Stimulated activated CD4-positive, alpha-beta T cell treated with anti-CD3 and anti-CD28 coated beads, Interleukin-2, amount 100 ng/mL, for 48 hours (primary cell): ENCODE measurements at places on chromosomes 7 and 10.

DNA sequence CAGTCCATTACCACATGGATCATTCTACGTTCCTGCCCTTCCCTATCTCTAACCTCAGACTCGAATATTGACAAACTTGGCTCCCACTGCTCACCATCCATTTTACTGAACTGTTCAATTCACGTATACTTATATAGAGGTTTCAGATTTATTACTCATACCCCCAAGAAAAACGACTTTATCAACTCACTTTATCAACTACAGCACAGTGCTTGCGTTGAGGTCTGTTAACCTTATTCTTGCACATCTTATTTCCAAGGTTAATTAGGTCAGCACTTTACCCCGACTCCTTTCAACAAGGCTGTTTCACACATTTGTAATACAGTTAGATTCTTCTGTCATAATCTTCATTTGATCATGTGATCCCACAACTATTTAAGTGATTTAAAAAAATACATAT is 162.3 kb upstream of the AHR start:
- DNase-seq, result no peak

- DNase-seq, result no peak
Measured at GRCh38 chr7:142784716-142785115, 13.9 kb downstream of the PRSS2 start.

GRCh38 chr7:16743236-16743635 is 10.3 kb upstream of the TSPAN13 start:
- no peak for DNase-seq

DNA sequence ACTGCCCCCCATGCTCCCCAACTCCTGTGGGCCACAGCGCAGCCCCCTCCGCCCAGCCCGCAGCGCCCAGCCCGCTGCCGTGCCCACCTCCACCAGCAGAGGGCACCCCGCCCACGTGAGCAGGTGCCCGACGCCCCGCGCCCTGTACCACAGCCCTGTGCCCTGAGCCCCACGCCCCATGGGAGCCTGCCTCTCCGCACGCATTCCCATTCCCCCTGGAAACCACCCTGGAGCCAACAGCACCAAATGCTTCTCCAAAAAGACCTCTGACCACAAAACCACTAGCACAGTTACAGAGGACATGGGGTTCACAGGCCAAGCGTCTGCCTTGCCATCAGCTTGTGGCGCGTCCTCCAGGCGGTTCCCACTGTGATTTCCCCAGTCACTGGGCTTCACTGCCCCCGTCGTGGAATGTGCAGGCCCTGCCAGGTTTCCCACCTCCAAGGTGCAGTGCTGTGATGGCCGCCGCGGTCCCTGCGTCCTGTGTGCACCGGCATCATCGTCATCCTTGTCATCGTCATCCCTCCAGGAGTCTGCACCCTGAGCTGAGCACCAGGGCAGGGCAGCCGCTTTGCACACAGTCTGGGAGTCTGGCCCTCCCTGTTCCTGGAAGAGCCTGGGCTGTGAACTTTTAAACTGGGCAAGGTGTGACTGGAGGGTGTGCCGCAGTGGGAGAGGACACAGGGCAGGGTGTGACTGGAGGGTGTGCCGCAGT is 61.7 kb downstream of the PWWP2B start:
- peak; percentile 77 for DNase-seq

- DNase-seq, result no peak
Measured at GRCh38 chr7:38070718-38071117, 107.3 kb upstream of the STARD3NL start.

DNA sequence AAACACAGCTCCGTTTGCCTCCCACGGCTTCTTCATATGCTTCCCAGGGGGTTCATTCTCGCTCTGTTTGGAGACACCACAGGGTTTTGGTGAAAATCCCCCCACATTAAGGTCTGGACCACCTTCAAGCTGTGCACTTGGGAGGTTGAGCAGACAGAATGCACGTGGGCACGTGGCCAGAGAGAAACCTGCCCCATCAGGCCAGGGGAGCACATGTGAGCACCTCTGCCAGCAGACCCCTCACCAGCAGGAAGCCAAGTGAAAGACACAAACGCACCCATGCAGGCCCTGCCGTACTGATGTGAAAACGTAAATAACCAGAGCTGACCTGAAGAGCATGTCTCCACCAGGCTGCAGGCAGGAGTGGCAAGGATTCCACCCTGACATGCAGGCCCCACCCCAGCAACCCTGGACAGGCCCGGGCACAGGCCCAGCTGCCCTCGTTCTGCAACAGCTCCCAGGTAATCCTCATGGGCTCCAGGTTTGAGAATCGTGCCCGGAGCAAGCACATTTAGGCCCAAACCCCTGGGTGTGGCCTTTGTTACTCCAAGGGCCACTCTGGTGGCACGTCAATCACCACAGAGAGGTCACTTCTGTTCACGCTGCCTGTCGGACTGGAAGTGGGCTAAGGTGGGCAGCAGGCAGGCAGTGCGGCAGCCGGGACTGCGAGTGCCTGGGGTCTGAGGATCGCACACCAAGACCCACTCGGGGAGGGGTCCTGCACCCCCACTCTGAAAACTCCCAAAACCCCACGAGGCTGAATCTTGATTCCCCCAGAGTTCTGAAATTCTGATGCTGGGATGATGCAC is 184.4 kb downstream of the PTPRN2 start:
- DNase-seq, result no peak

DNA sequence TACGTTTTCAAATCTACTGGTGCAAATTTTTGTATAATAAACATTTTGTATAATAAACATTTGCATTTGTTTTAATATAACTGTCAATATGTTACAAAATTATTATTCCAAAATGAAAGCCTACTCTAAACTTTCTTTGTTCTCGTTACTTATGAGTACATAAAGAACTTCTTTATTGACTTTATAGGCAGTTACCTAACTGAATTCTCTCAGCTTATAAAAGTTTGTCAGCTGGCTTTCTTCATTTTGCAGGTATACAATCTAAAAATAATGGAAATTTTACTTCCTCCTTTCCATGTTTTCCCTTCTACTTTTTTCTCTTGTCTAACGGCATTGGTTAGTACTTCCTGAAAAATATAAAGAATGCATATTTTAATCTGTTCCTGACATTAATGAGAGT is 137.1 kb downstream of the CHCHD3 start:
- DNase-seq, result no peak

DNA sequence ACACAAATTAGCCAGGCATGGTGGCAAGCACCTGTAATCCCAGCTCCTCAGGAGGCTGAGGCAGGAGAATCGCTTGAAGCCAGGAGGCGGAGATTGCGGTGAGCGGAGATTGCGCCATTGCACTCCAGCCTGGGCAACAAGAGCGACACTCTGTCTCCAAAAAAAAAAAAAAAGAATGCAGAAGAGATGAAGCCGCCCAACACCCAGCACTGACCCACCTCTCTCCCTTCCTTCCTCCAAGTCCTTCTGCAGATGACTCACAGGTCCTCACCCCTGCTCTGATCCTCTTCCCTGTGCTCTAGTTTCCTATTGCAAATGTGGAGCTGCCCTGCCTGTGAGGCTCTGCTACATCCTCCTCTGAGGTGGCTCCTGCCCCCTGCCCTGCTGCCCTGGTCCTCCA is 22.0 kb upstream of the OPALIN start:
- DNase-seq, result no peak

DNA sequence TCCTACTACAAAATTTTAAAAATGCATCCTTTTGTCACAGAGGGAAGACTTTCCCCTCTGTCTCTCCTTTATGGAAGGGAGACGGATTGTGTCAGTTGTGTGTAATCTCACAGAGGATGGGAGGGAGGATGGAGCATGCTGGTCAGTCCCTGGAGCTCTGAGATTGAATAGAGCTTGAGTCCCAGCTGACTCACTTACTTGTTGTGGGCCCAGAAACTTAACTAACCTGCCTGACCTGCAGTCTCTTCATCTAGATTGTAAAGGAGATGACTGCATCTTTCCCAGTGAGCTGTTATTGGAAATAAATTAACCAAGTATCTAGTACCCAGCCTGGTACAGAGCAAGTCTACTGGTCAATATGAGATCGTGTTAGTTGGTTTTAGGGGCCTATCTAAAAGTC is 77.9 kb upstream of the ADO start:
- DNase-seq, result no peak

DNA sequence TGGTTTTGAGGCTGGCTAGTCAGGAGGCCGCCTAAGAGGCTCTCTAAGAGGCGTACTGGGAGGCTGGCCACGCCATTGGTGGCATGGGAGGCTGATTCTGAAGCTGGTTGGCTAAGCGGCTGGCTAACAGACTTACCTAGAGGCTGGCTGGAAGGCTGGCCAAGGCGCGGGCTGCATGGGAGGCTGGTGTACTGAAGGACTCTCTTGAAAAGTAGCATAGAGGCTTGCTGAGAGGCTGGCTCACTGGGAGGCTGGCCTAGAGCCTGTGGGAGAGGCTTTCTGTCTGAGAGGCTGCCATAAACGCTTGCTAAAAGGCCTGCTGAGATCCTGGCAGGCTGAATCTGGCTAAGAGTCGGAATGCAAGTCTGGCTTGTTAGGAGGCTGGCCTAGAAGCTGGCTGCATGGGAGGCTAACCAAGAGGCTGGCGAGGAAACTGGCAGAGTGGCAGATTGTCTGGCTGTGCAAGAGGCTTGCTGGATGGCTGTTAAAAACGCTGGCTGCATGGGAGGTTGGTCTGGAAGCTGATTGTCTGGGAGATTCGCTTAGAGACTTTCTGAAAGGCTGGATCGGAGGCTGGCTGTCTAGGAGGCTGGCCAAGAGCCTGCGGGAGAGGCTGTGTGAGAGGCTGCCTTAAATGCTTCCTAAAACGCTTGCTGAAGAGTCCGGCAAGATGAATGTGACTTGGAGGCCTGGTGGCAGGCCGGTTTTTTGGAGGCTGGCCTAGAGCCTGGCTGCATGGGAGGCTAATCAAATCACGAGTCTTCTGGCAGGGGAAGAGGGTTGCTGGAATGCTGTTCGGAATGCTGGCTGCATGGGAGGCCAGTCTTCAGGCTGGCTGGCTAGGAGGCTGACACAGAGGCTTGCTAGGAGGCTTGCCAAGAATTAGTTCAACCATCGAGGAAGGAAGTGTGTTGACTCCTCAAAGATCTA is 134.2 kb downstream of the OR13A1 start:
- DNase-seq, result no peak

GRCh38 chr7:4325732-4326131 is 356.4 kb upstream of the FOXK1 start:
- DNase-seq, result no peak

DNA sequence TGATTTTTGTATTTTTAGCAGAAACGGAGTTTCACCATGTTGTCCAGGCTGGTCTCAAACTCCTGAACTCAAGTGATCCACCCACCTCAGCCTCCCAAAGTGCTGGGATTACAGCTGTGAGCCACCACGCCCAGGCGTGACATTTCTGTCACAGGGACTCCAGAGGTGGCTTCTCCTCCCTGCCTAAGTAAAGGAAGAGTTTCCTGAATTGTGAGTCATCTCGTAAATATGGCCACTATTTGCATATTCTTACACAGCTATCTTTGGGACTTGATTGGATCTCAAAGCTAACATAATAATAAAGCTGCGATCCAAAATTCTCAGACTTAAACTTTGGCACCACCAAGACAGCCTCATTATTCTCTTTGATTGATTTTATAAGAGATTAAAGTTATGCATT is 50.1 kb downstream of the ADARB2 start:
- no peak for DNase-seq

- DNase-seq, result no peak
Measured at GRCh38 chr7:41899823-41900433, 197.0 kb upstream of the INHBA start.

- DNase-seq, result no peak
Measured at GRCh38 chr7:159136013-159136412, 8.7 kb downstream of the VIPR2 start.

GRCh38 chr7:50644586-50644985 is 79.4 kb upstream of the DDC start:
- DNase-seq, result no peak

DNA sequence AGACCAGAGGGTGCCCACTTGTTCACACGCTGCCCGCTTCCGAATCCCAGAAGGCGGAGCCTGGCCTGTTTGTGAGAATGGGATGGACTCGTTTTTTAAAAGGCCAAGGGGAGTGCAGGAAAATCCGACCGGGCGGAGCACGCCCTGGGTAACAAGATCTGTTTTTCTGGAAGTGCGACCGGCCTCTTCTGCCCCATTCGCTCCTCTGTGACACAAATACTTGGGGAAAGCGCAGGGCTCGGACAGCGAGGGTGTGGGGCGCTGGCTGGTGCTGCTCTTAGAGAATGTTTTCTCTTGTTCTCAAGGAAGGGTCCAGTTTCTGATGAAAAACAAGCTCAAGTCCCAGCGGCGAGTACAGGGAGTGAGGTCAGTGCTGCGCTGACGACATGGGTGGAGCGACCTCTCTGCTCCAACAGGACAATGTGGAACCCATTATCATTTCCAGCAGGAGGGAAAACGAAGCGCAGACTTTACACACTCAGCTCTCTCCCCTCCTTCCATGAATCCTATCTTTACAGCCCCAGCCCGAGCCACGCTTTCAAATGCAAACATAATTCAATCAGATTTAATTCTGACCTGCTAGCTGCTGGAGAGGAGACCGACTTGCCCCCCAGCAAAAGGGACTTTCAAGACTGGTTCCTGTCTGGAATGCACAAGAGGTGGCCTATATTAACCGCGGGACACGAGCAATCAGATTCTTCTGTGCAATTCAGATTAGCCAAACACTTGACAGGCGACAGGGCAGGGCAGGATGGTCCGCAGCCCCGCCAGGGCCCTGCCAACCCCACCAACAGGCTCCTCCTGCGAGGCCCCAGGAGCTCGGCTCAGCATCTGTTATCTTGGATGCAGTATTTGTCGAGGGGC is 1.1 kb downstream of the RADIL start:
- DNase-seq, result no peak

- no peak for DNase-seq
Measured at GRCh38 chr7:159031135-159031701, 113.4 kb downstream of the VIPR2 start.

GRCh38 chr7:24069751-24070150 is 214.2 kb upstream of the NPY start:
- DNase-seq, result no peak

- DNase-seq, result no peak
Measured at GRCh38 chr10:101831169-101831811, 12.3 kb downstream of the KCNIP2 start.

- DNase-seq, result no peak
Measured at GRCh38 chr7:141497391-141497790, 53.8 kb upstream of the AGK start.

- no peak for DNase-seq
Measured at GRCh38 chr10:76302961-76303630, 871.7 kb downstream of the LRMDA start.

DNA sequence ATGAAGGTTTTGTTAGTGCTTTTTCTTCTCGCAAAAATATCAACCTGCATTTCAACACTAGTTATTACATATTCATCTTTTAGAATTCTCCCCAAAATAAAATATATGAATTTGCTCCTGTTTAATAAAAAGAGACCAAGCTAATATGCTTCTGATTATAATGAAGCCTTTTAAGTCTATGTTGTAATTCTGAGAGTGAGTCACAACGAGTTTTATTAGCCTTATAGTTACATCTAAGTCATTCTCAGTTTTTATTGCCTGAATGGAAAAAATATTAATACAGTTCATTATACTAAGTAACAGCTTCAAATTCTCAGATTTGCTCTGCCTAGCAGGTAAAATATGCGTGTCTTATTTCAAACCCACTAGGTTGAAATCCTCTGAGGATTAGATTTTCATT is 152.4 kb upstream of the CELF2 start:
- DNase-seq, result no peak

GRCh38 chr10:124321433-124322089 is 97.2 kb downstream of the OAT start:
- DNase-seq, result no peak

- DNase-seq, result no peak
Measured at GRCh38 chr7:49708590-49708989, 64.8 kb upstream of the VWC2 start.

GRCh38 chr7:107304636-107305035 is 135.8 kb downstream of the HBP1 start:
- no peak for DNase-seq
